ENCODE measurements at places on chromosomes 12 and 14.

DNA sequence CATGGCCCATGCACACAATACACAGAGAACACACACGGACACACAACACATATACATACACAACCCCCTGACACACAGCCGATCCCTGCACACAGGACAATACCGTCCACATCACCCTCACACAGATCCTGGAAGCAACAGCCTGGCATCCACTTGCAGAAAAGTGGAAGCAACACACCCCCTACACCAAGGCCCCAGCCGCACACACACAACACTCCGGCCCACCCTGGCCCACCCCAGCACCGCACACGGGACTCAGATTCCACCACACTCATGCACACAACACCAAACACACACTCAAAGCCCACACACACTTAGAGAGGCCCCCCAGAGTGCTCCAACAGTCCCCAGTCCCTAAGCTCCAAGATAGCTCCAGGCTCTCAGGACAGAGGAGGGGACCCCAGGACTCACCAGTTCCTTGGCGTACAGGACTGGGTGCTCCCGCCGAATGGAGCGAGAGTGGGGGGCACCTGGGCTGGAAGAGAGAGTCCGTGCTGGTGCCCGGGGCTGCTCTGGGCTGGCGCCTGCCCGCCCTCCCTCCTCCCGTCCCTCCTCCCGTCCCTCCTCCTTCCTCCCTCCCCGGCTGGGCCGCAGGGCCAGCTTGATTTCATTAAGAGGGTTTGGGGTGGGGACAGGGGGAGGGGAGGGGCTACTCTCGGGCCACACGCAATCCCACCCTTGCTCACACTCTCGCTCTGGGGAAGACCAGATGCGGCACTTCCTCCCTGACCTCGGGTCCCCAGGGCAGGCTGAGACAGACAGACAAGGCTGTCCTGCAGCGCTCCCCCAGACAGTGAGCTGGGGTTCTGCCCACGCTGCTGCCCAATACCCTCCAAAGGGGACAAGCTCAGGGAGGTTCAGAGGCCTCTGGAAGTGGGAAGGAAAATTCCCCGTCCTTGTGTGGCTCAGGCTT, at the start of gene TMEM119:
TMEM119 (minus strand) TSS at position 526 of the 913 bp plus-strand sequence. CDS start 5,701 bp downstream, outside the sequence.
- DNase-seq, result no peak

DNA sequence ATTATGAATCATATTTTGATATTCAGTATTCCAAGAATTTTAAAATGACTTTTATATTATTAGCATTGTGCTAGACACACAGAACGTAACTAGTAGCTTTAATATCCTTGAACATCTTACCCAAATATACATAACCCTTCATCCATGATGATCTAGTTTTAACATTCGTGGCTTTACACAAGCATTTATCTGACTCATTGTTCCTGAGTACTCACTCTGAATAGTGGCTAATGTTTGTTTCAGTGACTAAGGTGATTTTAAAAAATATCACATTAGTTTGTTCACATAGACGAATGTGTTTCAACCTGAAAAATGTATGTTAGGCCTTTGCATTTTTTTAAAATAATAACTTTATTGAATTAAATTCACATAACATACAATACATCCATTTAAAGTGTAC, 80.0 kb upstream of the PTPRQ start:
- DNase-seq, result no peak

GRCh38 chr12:19074700-19075099, 54.8 kb upstream of the PLEKHA5 start:
- no peak for DNase-seq

DNA sequence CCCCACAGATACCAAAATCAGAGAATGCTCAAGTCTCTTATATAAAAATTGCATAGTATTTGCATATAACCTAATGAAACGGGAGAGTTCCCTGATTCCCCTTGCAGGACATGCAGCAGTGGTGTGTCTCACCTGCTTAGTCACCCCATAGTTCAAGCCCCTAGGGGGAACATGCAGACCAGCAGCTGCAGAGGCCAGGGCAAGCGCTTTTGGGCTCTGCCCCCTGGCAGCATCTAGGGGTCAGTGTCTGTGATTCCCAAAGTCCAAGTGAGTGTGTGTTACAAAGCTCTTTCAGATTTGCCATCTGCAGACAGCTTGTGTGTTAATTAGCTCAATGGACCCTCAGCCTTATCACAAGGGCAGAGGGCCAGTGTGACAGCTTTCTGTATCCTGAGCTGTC, 110.1 kb downstream of the DNAI7 start:
- no peak for DNase-seq

GRCh38 chr12:52495389-52495788, 2.3 kb upstream of the KRT6A start:
- peak; percentile 15 for DNase-seq

- DNase-seq, result no peak
Measured at GRCh38 chr14:36583242-36583892, 953 bp upstream of the NKX2-8 start.

DNA sequence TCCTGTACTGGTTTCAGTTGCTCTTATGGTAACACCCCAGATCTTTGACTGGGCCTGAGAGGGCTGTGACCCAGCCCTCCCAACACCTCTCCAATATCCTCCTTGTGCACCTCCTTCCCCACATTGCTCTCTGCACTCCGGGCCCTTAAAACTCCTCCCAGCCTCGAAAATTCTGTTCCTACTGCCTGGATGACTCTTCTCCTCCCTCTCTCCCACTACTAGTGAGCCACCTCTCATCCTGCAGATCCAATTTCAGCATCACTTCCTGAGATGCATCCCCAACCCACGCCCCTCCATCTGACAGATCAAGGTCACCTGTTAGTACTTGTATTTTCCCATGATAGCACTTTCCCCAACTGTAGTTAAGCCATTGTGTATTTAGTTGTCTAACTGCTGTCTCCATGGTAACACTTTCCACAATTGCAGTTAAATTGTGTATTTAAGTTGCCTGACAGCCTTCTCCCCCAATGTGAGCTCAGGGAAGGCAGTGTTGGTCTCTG, 11.5 kb upstream of the NT5DC3 start:
- DNase-seq, result peak; percentile 88

GRCh38 chr12:66065641-66066136, 64.9 kb downstream of the LLPH start:
- DNase-seq, result no peak

All from NCI-H2227 treated with DMSO at 0.1 percent for 48 hours (cell line).